Activated CD8-positive, alpha-beta T cell treated with anti-CD3 and anti-CD28 coated beads, Interleukin-2, amount 10 ng/mL, durations not matched to agents 7 days and 5 days (primary cell): ENCODE measurements at places on chromosomes 7 and 10. TPM values are rescaled to one million over a fixed set of nuclear protein-coding genes. Genes with fewer than 3 reads are reported as not detected.

MAGI2 gene
- total RNA-seq: not detected

CTAGE8 gene
- total RNA-seq: 2.2 TPM

GRCh38 chr7:66353547-66353946 is 148.4 kb downstream of the TPST1 start:
- no peak for DNase-seq
- no peaks in the 10 kb centered on the region for H3K27me3 ChIP-seq
- H3K4me3 ChIP-seq: no peak overlapping the region
- no peaks in the 10 kb centered on the region for H3K36me3 ChIP-seq
- no peak overlapping the region for H3K27ac ChIP-seq
- H3K4me1 ChIP-seq: no peaks in the 10 kb centered on the region

- no peak for DNase-seq
- H3K4me3 ChIP-seq: no peak overlapping the region
- H3K36me3 ChIP-seq: no peaks in the 10 kb centered on the region
- H3K27ac ChIP-seq: no peak overlapping the region
Observed at GRCh38 chr10:128390596-128390995, 264.4 kb upstream of the MKI67 start.

DNA sequence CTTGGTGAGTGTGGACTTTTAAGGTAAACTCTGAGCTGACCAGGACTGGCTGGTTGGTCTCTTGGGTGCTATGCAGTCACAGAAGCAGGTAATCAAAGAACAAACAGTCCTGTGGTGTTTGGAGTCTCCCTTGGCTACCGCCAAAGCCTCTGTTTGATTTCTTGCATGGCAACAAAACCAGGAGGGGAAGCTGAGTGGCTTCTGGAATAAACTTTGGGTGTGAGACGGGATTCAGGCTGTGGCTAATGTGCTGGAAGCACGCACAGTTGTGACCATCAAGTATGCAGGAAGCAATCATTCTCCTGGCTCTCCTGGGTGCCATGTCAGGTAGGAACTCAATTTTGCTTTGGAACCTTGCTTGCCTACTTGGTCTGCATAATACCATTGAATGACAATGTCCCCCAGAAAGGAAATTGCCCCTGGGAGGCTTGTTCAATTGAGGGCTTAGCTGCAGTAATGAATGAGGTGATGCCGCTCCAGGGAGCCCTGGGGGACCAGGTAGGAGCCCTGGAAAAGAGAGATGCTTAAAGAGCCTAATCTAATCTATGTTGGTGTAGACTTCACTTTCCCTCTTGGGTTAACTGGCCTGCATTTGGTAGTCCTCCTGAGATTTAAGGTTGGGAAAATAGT is at the start of gene CDHR3:
Gene CDHR3 (plus strand): TSS at position 227 of the 630 bp plus-strand sequence. CDS start 55 bp downstream, at position 282.
- no peaks in the 10 kb centered on the region for H3K36me3 ChIP-seq
- peaks cover 7% of the 10 kb centered on the region for H3K27me3 ChIP-seq
- H3K27ac ChIP-seq: no peak within 1 kb of the TSS
- no peak within 1 kb of the TSS for H3K4me3 ChIP-seq
